ENCODE measurements at places on chromosomes 4 and X.

GRCh38 chr4:8355864-8356565 is 84.5 kb downstream of the ACOX3 start:
- peak; percentile 40 for DNase-seq

GRCh38 chrX:128928636-128929035 is 594.7 kb downstream of the SMARCA1 start:
- DNase-seq: no peak

GRCh38 chrX:24341795-24342194 is 18.6 kb upstream of the SUPT20HL1 start:
- DNase-seq: peak; percentile 29

- peak; percentile 65 for DNase-seq
Measured at GRCh38 chr4:70236125-70236524, 6.3 kb upstream of the CSN3 start.

Data from adipocyte (in vitro differentiated cells).